ENCODE measurements at places on chromosomes 6 and 20.

DNA sequence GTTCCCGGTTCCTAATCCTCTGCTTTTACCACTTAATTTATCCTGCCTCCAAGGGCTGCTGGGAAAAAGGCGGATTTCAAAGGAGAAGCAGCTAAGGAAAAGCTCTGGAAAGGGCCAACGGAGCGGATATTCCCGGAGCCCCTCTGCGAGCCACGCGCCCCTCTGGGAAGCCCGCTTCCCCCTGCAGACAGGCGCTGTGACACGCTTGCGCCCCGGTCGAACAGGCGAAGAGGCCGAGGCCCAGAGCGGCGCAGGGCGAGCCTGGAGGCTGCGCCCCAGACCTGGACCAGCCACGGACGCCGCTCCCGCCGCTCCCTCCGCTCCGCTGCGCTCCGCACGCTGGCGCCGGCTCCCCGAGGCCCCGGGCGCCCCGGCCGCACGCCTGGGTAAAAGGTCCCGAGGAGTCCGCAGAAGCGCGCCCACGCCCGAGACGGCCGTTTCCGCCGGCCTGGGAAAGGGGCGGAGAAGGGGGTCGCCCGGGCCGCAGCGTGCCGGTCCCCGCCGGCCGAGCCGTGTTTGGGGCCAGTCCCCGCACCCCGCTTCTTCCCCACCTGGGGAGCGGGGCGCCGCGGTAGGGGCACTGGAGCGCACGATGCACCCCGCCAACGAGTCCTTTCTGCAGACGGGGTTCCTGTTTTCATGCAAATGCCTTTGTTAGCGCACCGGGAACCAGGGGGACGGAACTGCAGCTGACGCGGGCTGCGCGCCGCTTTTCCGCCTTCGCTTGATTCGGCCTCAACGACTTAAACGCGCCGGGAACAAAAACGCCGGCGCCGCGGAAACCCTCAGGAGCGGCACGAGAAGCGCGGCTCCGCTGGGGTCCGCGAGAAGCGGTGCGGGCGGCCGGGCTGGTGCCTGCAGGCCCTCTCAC is 91.9 kb upstream of the SIRPA start:
- peak; percentile 69 for DNase-seq

- no peak for DNase-seq
Measured at GRCh38 chr6:357791-358341, 33.7 kb upstream of the IRF4 start.

- no peak for DNase-seq
Measured at GRCh38 chr6:62286470-62286843, 432 bp upstream of the KHDRBS2 start.

GRCh38 chr6:131062241-131063027 is 611 bp downstream of the EPB41L2 start:
- DNase-seq: no peak

GRCh38 chr20:825710-826421 is 7.6 kb upstream of the FAM110A start:
- DNase-seq: peak; percentile 19
